Stimulated activated CD8-positive, alpha-beta memory T cell treated with anti-CD3 and anti-CD28 coated beads, Interleukin-15, amount 100 ng/mL, for 48 hours (primary cell): ENCODE measurements at places on chromosomes 1 and 21.

DNA sequence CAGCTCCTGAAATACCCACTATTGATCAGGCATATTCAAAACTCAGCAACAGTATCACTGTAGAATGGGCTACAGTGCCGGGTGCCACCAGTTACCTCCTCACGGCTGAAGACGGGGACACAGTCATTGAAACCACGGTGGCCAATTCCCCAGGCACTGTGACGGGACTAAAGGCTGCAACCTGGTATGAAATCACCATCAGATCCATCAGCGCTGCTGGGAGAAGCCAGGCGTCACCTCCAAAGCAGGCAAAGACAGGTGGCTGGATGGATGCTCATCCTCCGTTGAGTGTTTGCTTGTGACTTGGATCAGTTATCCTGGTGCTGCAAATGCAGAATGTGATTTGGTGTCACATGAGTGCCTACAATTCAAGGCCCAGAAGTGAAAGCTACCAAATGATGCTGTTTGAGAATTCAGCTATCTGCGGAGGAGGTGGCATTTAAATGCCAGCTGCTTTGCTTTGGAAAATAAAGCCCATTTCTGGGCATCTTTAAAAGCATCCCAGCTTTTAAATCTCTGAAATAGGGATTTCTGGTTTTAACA lies 5.1 kb downstream of the FNDC7 start:
- no peak for DNase-seq

- DNase-seq, result no peak
Measured at GRCh38 chr1:42145389-42145716, 7.9 kb upstream of the GUCA2B start.

DNA sequence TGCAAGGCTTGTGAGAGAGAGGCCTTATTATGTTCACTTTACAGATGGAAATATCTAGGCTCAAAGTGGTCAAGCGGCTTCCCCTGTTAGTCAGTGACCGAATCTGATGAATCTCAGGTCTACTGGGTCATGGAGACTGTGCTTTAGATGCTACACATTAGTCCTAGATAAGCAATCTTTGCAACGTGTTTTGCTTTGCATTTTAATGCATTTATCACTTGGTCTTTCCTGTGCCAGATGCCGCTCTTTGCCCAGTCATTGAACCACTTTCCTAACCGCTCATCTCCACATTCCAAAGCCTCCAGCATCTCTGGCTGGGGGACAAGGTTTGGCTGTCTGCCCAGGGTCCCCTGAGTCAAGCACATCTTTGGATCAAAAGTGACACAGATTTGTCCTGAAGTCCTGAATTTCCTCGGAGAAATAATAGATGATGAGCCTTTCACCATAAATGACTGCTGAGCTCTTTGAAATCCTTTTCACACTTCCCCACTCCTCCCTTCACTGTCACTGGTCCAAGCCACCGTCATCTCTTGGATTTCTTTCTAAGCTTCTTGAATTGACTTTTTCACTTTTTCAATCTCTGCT lies 96.0 kb upstream of the USP24 start:
- no peak for DNase-seq

- no peak for DNase-seq
Measured at GRCh38 chr1:227434808-227435444, 116.6 kb upstream of the CDC42BPA start.

GRCh38 chr1:20603504-20604464 lies 14.9 kb downstream of the CDA start:
- no peak for DNase-seq

DNA sequence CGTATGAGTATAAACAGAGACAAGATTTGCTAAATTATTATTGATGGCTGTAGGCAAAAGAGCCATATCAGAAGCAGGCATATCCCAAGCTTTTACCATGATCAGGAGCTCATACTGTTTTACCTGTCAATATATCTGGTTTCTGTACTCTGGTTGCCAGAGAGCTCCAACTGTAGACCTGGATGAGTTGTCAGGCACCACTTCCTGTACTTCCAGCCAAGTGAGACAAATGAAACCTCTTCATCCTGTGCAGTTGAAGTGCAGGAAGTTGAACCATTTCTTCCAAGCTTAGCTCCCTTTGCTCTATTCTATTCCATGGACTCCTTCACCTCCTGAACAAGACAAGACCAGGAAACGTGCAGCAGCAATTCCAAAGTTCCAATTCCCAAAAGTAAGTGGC lies 115.6 kb downstream of the ZNF281 start:
- no peak for DNase-seq

GRCh38 chr21:21188513-21189195 lies 190.4 kb downstream of the NCAM2 start:
- no peak for DNase-seq

DNA sequence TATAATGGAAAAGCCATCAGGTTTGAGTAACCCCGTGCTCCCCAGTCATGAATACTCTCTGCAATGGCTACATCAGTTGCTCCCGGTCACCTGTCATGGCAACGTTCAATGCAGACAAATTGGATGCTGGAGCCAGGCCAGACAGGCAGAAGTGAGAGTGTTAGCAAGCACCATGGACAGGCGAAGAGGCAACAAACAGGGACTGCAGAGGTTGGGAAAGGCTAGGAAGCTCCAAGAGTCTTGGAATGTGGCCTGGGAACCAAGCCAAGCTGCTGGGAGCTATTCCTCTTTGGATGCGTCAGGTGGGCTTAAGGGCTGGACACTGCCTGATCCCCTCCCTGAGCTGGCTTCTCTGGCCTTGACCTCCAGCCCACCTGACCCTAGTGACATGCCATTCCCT lies 102.9 kb downstream of the ACTL8 start:
- DNase-seq, result no peak

DNA sequence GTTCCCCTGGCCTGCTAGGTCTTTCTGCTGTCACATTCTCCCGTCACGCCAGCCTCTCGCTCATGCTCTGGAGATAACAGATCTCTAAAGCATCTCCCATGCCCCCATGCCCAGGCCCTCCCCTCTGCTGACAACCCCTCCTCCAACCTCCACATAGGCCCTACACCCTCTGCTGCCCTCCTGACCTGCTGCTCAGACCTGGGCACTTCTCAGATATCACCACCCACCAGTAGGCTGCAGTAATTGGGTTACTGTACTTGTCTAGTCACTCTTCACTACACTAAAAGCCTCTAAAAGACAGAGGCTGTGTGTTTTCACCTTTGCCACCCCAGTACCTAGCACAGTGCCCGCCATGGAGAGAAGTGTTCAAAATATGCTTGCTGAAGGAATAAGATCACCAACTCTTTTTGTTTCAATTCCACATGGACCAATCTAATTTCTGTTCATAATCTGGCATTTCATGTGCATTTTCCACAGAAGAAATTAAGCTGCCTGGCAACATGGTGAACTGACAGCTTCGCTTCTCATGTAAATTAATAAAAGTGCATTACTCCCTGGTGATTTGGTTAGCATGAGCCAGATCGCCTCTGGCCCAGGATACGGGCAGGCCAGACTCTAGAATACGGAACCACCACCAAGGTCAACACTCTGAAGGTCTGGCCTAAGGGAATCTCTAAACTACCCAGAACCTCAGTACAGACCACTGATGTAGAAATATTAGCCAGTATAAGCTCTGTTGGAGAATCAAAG lies 20.7 kb downstream of the LBR start:
- DNase-seq, result no peak

DNA sequence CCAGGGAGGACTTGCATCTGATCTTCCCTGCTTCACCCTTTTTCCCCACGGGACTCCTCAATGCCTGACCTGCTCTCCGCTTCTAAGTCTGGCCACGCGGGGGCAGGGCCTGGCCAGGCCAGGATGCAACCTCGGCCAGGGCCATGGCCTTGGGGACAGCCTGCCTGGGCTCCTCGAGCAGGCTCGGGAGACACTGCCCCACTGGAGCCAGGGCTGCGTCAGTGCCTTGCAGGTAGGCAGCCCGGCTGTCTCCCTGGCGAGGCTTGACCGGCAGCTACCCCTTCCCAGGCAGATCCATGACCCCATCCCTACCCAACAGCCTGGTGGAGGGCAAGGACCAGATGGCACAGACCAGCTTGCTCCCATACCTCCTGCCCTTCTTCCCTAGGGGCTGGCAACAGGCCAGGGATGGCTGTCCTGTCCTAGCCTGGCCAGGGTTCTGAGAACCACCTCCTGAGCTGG lies 2.7 kb upstream of the PRDM16 start:
- DNase-seq, result no peak

DNA sequence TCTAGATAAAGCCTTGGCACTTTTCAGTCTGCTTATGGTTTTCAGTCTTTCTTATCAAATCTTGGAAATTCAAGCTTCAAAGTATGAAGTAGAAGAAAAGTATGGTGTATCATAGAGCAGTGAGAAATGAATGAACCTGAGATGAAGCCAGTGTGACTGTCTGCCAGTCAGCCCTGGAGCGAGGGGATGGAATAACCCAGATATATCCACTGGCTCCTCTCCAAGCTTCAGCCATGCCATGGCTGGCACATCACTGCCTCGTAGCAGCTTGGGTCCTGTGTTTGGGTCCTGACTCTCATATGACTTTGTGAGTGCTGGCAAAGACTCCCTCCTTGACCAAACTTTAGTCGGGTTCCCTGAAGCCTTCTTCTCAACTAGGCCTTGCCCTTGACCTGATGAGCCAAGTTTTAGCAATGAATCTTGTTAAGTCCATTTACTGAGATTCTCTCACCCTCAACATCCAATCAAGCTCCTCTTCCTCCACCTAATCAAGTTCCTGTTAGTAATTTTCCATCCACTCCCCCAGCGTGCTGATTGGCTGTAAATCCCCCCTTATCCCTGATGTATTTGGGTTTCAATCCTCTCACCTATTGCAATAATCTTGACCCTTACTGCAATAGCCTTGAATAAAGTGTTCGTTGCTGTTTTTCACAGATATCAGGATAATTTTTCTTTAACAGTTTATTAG lies 62.5 kb upstream of the PRDX6 start:
- DNase-seq, result no peak

- no peak for DNase-seq
Measured at GRCh38 chr1:60283690-60284089, 210.1 kb upstream of the C1orf87 start.

- DNase-seq, result no peak
Measured at GRCh38 chr21:37917612-37918011, 1.4 kb upstream of the KCNJ6 start.

GRCh38 chr1:234237393-234237792 lies 135.9 kb upstream of the COA6 start:
- DNase-seq, result no peak

- DNase-seq, result no peak
Measured at GRCh38 chr21:16028142-16028541, 298.4 kb downstream of the USP25 start.

- no peak for DNase-seq
Measured at GRCh38 chr1:87111659-87112371, 197.4 kb downstream of the HS2ST1 start.

DNA sequence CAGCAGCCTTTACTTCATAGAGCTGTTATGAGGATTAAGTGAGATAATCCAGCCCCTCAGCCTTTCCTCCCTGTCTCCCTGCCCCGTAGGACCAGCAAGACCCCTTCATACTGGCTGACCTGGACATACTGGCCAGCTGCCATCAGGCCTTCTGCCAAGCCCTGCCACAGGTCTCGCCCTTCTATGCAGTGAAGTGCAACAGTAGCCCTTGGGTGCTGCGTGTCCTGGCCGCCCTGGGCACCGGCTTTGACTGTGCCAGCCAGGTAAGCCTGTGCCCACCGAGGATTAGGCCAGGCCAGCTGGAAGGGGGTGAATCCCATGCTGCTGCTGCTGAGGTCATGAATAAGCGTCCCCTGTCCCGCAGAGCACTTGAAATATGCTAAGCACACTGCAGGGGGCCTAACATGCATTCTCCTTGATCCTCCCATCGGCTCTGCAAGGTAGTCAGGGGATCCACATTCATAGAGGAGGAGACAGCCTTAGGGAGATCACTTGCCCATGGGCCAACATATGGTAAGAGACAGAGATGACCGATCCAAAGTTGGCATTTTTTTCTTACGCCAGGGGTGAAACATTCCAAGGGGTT lies 73.3 kb upstream of the TINAGL1 start:
- DNase-seq, result no peak

GRCh38 chr1:216193839-216194443 lies 229.3 kb downstream of the USH2A start:
- no peak for DNase-seq
